ENCODE measurements at places on chromosomes 6 and 20. TPM values are rescaled to one million over a fixed set of nuclear protein-coding genes. Genes with fewer than 3 reads are reported as not detected.

RAB44 gene
- total RNA-seq = under 0.01 TPM

SEL1L2 gene
- not detected for total RNA-seq

GRCh38 chr6:170167657-170168159 lies 123.2 kb downstream of the DLL1 start:
- peak; percentile 8 for DNase-seq

DNA sequence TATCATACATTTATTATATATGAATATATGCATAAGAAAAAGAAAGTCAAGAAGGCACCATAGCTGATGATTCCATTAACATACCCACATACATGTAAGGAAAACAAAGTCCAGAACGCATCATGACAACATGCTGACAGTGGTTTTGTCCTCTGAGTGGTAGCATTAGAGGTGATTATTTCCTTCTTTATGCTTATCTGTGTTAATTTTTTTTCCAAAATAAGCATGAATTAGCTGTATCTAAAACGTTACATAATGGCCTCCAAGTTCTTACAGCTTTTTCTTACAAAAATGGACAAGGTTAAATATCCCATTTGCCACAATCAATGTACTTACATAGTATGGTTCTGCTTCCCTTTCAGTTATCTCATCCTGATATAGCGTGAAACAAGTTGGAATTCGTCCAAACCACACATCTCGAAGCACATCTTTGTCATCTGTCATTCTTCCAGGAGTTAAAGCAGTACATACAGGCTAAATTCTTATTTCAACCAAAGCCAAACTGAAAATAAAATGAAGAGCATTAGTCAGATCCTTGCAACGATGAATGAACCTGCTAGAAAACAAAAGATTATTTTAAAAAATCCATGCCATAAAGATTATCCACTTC lies 9.7 kb downstream of the ATG5 start:
- no peak for DNase-seq

GRCh38 chr6:2733324-2733723 lies 17.4 kb downstream of the MYLK4 start:
- no peak for DNase-seq

GRCh38 chr20:14838663-14839628 lies 501.5 kb upstream of the FLRT3 start:
- no peak for DNase-seq

- no peak for DNase-seq
Observed at GRCh38 chr6:25270559-25270958, 8.6 kb upstream of the CARMIL1 start.

GRCh38 chr6:138590796-138591709 lies 91.8 kb upstream of the NHSL1 start:
- peak; percentile 74 for DNase-seq

- no peak for DNase-seq
Observed at GRCh38 chr6:98514073-98514720, 320.2 kb upstream of the POU3F2 start.

DNA sequence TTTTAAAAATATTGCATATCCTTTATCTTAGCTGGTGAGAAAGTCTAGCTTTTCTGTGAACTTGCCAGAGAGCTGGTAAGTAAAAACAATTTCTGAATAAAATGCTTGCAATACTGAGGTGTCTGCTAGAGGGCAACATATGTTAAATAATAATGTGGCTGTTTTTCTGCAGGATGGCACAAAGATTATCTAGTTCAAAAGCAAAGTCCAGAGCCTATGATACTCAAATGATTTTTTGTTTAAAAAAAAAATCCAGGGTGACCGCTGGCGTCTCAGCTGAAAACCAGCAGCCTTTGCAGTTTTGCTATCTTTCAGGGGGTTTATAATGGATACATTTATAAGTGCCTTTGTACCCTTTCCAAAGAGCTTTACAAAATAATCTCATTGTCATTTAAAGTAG lies 194.9 kb downstream of the PHACTR1 start:
- DNase-seq = no peak

DNA sequence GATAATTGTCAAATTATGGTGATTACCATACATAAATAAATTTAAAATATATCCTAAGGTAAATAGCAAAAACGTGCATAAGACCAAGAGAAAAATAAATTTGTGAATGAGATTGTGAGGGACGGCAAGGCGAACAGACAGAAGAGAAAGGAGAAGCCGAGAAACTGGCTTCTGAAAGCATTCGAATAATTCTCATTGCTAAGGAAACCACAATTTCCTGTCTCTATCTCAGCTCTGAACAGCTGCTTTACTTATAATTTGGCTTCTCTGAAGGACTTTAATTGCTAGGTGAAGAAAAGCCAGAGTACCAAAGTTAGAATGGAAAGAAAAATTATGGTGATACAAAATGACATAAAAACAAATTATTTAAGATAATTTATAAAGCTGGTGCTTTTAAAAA lies 79.0 kb upstream of the RGS17 start:
- peak; percentile 52 for DNase-seq

- DNase-seq = no peak
Observed at GRCh38 chr6:20319520-20320357, 81.9 kb upstream of the E2F3 start.

TTPAL gene
- total RNA-seq = 12.7 TPM

GRCh38 chr6:9009931-9010330 lies 574.6 kb upstream of the SLC35B3 start:
- no peak for DNase-seq

GRCh38 chr20:1041845-1042390 lies 39.8 kb upstream of the RSPO4 start:
- DNase-seq = no peak

DNA sequence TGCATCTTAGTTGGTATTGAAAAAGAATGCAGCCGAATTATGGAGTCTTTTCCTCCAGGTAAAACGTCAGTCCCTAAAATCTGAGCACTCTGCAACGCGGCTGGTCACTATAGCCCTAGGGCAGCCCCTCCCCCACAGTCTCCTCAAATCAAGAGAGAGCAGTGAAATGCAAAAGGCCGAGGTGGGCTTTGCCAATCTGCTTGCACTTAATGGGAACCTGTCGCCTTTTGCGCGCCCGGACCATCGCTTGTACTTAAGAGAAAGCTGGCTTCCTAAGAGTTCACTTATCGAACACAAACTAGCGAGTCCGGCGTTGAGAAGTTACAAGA lies 447 bp downstream of the MCM3 start:
- DNase-seq = peak; percentile 77

DNA sequence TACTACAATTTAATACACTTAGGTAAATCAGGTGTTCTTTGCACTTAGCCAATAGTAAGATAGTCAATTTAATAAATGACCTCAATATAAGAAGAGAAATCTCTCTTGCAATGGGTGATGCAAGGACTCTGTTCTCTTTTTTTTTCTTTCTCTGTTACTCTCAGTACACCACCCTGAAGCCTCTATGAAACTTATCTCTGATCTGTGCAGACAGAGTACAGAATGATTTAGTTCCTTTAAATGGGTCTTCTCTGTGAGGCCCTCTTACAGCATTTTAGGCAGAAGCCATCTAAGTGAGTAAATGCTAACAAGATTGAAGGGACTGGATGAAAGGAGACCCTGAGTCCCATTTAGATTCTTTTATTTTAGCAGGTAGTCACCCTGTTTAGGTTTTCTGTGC lies 312.8 kb downstream of the RFPL4B start:
- no peak for DNase-seq

DNA sequence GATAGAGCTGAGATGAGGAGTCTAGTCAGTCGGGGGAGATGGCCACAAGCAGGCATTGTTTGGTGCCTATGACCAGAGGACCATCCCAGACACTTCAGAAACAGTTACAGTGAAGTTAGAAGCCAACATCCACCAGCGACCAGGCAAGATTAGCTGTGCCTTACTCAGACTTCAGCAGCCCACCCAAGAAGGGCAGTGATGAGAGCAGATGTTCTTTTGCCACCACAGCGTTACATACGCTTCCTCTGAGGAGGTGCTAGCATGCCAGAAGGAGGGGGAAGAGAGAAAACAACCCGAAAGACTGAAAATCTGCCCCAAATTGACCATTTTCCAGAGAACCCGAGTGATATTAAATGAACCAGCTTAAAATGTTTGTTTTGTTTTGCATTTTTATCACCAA lies 186.8 kb downstream of the PRL start:
- no peak for DNase-seq

DNA sequence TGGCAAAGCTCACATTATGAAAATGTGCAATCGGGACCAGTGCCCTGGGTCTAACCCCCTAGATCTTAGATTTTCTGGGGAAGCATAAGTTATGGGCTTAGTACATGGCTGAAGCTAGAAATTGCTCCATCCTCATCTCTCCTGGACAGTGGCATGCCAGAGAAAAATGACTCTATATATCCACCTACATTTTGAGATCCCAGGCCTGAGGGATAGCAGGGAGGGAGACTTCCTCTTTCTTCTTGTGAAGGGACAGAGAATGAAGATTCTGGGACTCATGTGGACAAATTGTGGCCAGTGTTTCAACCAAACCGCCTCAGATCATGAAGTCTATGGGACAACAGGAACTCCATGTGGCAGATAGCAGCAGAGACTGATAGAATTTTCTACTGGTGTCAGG lies 35.4 kb downstream of the GSTA2 start:
- no peak for DNase-seq

DNA sequence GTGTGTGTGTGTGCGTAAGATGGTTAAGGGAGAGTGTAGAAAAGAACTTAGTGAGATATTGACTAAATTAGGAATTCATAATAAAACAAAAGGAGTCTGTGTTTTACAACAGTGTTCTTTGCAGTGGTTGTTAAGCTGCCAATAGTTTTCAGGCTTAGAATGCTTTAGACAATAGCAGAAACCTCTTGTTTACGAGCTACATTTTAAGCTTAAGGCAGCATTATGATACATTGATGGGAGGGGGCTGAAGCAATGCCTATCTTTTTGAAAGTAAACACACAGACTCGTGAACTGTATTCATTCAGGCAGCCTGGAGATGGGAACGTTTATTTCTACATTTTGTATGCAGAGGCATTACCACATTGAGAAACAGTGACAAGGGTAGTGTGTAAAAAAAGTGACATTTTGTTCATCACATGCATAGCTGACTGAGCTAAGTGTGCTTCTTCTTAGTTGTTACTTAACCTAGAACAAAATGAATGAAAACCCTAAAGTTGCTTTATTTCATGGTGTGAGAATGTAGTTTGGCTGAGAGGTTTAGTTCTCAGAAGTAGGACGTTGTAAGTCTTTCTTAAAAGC lies 21.2 kb downstream of the CLVS2 start:
- no peak for DNase-seq

GRCh38 chr20:37627060-37627766 lies 66.6 kb upstream of the CTNNBL1 start:
- DNase-seq = no peak

MC3R gene
- not detected for total RNA-seq

DNA sequence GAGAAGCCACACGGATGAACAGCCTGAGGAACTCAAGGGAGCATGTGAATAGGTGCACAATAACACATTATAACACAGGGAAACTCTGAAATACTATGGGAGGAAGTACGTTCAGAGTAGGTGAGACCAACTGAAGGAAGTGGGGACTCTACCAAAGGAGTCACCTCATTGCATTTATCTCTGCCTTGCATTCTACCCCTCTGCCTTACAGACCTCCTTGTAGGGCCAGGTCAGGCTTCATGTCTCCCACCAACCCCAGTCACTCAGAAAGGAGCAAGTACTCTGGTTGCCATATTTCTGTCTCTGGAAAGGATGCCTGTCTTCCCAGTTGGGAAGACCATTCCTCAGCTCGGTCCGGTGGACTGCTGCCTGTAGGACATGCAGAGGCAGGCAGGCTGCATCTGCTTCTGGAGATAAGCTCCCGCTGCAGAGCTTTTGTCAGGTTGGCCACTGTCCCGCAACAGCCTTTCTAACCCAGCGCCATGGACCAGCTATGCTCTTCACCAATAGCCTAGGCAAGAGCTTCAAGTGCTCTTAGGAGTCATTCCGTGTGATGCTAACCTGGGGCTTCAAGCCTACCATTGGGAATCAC lies 51.6 kb upstream of the ASIP start:
- no peak for DNase-seq

SEMG1 gene
- total RNA-seq = not detected

- DNase-seq = no peak
Observed at GRCh38 chr20:8390037-8390433, 258.0 kb downstream of the PLCB1 start.

DNA sequence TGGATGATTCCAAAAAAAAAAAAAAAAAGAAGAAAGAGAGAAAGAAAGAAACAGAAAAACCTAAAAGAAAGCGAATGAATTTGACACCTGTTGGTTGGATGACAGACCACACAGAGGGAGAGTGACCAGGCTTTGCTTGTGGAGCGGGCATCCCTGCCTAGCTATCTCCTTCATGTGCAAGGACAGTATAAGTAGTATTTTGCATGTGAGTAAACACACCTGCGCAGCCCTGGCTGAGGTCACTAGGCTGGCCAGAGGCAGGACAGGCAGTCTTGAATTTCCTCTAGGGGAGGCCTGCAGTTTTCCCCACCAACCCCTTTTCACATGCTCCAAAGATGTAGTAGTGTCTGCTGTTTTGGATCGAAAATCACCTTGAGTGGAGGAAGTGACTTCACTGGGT lies 126.4 kb downstream of the CCDC170 start:
- no peak for DNase-seq

EYS gene
- total RNA-seq = under 0.01 TPM

GRCh38 chr6:84119277-84119676 lies 85.7 kb downstream of the MRAP2 start:
- DNase-seq = no peak

- no peak for DNase-seq
Observed at GRCh38 chr20:36391456-36391855, 85.3 kb downstream of the DLGAP4 start.

GRCh38 chr6:144215402-144215931 lies 65.2 kb downstream of the STX11 start:
- peak; percentile 87 for DNase-seq

GRCh38 chr6:170179616-170180324 lies 111.1 kb downstream of the DLL1 start:
- DNase-seq = peak; percentile 66

GRCh38 chr20:774016-774659 lies 5.8 kb upstream of the SLC52A3 start:
- no peak for DNase-seq

CST2 gene
- total RNA-seq = not detected

- DNase-seq = no peak
Observed at GRCh38 chr6:4584801-4585200, 191.4 kb upstream of the CDYL start.

DNA sequence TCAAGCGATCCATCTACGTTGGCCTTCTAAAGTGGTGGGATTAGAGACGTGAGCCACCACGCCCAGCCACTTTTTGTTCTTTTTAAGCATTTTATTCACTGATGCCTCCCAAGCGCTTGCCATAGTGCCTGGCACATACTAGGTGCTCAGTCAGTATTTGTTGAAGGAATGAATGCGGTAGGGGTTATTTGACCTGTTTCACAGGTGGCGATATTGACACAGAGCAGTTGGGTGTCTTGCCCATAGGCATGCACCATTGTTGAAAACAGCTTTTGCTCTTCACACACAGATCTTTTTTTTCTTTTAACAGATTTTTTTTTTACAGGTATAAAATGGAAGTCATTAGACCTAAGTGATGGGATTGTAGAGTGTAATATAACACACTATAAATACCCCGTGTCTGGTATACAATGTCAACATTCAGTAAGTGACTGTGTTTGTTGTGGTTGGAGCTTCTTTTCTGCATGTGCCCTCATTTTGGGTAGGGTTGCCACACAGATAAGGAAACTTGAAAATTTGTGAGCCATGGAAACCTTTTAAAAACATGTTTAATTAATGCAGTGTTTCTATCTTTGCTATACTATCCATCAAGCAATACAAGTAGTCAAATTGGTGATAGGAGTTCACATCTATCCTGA lies 24.8 kb downstream of the RREB1 start:
- DNase-seq = no peak
